Activated CD4-positive, alpha-beta T cell treated with anti-CD3 and anti-CD28 coated beads, Interleukin-2, Interleukin-6, amounts not matched to agents 100 ng/mL and 50 ng/mL, durations not matched to agents 16 hours and 8 hours (primary cell): ENCODE measurements at places on chromosomes 12 and 14.
A peak's percentile ranks its signal among the peaks of the same experiment; 100 is the strongest.

GRCh38 chr14:56216626-56217379 lies 98.6 kb downstream of the PELI2 start:
- DNase-seq: no peak

- no peak for DNase-seq
These were observed 634.9 kb downstream of the DIO2 start for GRCh38 chr14:79576424-79576823.

- DNase-seq: no peak
These were observed 23.0 kb downstream of the KCNJ8 start for GRCh38 chr12:21751517-21751916.

DNA sequence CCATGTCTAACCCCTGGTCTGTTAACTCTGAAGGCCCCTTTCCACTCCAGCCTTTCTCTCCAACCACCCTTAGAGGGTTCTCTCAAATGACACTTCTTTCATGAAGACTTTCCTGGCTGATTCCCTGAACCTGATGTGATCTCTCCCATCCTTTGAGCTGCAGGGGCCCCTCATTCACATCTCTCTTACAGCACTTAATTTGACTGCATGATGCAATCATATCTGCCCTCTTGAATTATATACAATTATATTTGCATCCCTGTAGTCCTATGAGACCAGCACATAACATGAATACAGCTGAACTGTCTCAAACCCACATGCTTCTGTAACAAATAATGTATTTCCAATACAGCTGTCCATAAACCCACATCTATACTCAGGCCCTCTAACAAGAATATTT lies 56.4 kb downstream of the PPP2R5E start:
- no peak for DNase-seq

DNA sequence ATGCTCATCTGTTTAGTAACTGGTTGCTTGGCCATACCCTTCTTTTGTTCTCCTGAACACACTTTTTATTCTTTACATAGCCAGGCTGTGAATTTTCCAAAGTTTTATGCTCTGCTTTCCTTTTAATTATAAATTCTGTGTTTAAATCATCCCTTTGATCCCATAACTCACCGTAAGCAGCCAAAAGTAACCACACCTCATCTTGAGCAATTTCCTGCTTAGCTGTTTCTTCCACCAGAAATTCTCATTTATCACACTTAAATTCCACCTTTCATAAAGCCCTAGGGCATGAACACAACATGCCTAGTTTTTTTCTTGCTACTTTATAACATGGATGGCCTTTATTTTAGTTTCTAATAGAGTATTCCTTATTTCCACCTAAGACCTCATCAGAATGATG lies 510.7 kb downstream of the C12orf50 start:
- no peak for DNase-seq

DNA sequence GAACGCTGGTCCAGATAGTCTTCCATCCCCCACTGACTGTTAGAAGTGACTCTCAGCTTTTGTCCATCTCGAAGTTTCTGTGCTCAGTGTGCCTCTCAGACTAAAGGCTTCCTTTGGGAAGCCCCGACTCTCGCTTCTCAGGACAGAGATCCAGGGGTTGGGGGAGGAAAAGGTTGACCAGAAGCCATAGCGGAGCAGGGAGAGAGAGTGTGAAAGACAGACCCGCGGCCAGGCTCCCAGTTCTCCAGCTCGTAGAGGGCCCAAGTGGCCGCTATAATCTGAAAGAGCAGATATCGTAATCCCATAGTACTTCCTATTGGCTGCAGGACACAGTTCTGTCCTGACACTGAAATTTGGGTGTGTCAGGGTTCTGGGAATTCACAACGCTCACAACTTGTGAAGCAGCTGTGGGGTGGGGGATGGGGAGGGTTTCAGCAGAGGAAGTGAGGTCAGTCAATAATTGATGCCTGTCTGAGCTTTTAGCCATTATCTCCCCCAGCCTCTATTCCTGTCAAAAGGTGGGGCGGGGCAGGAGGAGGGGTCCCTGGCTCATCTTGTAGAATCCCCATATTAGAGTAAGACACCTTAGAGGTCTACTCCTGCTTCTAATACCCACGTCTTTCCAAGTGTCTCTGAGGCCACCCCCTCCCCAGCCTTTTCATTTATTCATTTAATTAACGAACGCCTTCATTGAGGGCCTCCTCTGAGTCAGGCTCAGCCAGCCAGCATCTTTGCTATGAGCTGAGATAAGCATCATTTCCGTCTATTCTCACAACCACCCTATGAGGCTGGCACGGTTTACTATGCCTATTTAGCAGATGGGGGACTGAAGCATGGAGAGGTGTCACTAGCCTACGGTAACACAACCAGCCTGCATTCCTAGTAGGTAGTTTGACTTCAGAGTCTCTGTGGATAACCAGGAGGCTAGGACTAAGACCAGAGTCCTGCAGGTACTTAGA lies 1.6 kb upstream of the ACVRL1 start:
- DNase-seq: no peak

GRCh38 chr12:80460972-80461371 lies 16.9 kb downstream of the PTPRQ start:
- no peak for DNase-seq

DNA sequence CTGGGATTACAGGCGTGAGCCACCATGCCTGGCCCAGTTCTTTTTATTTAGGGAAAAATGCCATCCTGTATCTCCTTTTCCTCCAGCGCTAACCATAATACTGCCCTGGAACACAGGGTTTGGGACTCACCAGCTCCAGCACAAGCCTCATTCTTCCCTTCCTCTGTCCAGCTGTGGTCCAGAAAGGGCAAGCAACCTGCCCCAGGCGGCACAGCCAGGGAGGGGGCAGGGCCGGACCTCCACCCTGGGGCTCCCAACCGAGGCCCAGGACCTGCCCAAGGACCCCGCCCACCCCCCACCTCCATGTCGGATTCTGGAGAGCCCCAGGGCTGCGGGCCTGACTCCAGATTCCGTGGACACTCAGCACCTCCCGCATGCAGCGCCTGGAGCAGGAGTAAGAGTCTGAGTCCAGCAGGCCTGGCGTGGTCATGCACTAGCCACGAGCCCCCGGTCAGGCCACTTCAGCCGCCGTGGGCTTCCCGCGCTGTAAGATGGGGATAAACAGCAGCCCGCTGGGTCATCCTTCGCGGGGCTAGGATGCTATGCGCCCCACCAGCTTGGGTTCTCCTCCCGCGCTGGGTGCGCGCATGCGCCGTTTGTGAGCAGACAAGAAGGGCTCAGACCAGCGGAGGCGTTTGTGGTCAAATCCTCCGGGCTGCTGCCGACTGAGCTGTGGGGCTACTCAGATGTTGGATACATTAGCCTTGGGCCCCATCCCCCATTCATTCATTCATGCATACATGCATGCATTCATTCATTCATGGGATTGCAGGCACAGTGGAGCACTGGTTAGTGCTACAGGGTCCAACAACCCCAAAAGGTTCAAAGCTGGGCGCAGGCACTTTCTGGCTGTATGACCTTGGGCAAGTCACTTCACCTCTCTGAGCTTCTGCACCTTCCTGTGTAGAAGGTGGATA lies 16.3 kb downstream of the TMEM119 start:
- no peak for DNase-seq

DNA sequence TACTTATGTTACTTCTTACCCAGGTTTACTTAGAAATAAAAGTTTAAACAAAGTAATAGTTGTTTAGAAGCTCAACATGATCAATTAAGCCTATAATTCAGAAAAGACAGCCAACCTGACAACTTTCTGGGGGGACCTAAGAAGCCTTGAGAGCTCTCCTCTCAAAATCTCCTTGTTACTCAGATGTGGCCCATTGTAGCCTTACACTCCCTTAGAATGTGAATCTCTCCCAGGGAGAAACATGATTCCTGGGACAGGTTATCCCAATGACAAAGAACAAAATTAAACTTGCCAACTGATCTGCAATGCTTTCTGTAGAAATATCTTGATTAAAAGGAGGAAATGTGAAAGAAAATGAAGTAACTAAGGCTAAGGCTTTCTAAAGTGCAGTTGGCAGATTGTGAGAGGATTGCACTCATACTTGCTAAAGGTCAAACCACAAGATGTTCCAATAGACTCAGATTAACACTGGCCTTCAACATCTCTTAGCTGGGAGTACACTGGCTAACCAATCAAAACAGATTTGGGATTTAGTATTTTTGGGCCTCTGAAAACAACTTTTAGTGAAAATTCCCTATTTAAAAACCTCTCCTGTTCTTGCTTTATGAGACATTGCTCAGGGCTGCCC lies 72.3 kb upstream of the TMX1 start:
- DNase-seq: no peak

- no peak for DNase-seq
These were observed 7.6 kb upstream of the TMEM30B start for GRCh38 chr14:61288720-61289119.

- no peak for DNase-seq
These were observed 60.9 kb upstream of the FUT8 start for GRCh38 chr14:65351493-65352194.

DNA sequence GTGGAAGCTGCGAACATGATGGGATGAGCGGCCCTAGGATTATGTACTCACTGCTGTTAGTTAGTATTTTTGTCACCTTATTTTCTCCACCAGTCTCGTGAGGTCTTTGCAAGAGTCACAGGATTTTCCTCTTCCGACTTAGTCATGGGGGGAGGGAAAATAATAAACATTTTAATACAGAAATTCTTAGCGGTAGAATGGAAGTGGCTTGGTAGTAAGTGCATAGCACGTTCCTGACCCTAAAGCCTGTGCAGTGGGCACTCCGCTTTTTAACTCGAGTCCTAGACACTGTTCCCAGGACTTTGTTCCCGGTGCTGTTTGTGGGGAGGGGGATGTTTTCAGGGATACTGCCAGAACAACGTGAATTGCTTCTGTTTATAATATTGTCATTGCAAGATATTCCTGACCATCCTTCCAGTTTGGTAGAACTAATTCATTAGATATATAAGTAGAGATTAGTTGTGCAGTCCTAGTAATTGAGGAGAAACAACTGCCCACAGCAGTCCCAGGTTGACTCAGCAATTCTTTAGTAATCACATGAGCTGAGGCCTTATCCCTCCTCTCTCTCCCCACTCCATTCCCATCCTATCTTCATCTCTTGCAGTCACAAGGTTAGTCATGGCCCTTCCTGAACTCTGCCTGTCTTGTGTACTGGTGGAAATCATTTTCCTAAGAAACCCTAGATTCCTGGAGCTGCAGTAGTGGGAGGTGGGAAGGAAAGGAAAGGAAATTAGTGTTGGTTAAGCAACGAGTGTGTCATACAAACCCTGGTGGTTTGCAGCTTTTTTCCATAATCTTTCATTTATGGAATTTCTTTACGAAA lies 799 bp downstream of the SLC38A6 start:
- peak; percentile 36 for DNase-seq

DNA sequence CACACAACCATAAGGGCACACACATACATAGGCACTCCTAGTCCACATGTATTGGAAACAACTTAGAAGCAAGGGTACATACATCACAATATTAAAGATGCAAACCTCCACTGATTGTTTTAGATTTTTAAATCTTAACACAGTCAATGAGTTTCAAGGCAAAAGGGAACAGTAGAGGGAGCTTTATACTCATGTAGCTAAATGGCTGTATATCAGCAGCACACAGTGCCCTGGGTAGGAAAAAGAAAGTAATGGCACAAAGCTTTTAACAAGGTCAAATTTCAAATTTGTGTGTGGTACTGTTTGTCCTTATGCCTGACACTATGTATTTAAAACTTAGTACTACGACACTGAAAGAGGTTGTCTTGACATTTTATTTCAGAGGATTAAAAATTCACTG lies 262.0 kb downstream of the MED13L start:
- peak; percentile 36 for DNase-seq

- DNase-seq: peak; percentile 27
These were observed 69.4 kb downstream of the IRF2BPL start for GRCh38 chr14:76958980-76959710.

- DNase-seq: no peak
These were observed 12.1 kb upstream of the NTN4 start for GRCh38 chr12:95802482-95803270.

- no peak for DNase-seq
These were observed 27.1 kb upstream of the TCL1A start for GRCh38 chr14:95741038-95741490.

GRCh38 chr12:45477526-45477925 lies 252.0 kb upstream of the ARID2 start:
- no peak for DNase-seq

- no peak for DNase-seq
These were observed 14.9 kb downstream of the CKB start for GRCh38 chr14:103507751-103508150.

DNA sequence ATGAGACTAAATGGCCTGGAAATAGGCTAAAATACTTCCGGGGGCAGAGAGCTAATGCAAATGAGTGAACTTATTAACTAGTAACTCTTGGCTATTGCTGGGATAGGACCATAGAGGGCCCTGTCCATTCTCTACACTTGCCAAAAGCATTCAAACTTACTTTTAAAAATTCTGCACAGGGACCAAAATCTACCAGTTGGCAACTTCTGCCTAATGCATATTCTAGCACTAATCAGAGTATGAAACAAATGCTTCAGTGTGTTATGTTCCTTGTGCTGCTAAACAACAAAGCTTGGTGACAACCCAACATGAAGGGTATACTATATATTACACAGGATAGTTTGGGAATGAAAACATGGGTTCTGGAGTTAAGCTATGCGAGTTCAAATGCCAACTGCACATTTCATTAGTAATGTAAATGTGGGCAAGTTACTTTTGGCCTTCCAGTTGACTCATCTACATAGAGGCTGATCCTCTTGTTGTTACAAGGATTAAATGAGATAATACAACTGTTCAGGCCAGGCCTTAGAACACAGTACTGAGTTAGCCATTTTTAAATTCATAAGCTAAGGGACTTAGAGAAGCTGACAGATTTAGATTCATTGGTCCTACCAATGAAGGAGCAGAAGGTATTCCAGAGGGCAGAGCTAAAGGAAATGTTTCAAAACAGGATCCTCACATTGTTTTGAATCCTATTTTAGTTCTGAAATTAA lies 32.4 kb downstream of the HIGD1C start:
- DNase-seq: no peak

DNA sequence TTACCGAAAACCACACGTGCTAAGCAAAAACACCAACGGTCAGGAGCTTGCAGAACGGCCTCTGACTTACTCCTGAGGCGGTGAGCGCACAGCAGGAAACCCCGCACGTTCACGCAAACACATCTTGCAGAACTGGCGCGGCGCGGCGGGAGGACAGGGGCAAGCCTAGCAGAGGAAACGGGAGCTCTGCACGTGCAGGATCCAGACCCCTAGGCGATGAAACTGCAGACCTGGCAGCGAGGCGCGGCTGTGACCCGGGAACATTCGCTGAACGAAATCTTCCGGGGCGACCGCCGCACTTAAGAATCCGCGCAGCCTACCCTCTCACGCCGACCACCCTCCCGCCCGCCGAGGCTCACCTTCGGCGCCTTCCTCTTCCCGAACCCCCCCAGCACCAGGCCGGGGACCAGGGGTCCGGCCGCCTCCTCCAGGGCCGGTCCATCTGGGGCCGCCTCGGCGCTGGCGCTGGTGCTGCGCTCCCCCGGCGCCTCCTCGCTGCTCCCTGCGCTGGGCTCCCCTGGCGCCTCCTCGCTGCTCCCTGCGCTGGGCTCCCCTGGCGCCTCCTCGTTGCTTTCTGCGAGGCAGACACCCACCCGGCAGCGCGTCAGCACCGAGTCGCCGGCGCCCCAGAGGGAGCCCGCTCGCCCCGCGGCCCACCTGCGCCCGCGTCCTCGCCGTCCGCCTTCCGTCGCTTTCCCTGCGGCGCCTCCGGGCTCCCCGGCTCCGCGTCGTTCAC lies 615 bp downstream of the DDX51 start:
- no peak for DNase-seq

- no peak for DNase-seq
These were observed 835.9 kb downstream of the DIO2 start for GRCh38 chr14:79375356-79375755.
